Ascending aorta (tissue), 2 donors: ENCODE measurements at places on chromosomes 11 and 22.

DNA sequence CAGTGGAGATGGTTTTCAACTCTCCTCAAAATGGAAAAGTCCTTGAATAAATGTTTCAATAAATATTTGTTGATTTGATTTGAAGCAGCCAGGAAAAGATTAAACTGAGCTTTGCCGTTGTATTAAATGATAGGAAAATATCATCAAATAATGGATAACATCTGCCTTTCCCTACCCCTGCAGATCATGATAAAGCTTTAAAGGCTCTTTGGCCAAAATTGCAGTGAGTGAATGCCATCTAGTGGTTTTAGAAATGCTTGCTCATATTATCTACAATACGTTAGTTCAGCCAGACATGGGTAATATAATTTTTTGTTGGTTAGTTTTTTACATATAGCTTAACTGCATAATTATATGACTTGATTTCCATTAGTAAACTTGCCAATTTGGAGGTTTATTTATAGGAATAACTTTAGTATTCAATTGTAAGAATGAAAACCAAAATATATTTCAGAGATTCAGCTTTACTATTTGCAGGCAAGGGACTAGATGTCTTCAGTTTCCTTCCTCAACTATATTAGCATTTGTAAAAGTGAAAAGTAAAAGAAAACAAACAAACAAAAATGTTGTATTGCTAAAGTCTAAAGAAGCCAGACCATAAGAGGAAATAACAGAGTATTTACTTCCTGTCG, 159.2 kb downstream of the MSANTD4 start:
- DNase-seq = no peak

DNA sequence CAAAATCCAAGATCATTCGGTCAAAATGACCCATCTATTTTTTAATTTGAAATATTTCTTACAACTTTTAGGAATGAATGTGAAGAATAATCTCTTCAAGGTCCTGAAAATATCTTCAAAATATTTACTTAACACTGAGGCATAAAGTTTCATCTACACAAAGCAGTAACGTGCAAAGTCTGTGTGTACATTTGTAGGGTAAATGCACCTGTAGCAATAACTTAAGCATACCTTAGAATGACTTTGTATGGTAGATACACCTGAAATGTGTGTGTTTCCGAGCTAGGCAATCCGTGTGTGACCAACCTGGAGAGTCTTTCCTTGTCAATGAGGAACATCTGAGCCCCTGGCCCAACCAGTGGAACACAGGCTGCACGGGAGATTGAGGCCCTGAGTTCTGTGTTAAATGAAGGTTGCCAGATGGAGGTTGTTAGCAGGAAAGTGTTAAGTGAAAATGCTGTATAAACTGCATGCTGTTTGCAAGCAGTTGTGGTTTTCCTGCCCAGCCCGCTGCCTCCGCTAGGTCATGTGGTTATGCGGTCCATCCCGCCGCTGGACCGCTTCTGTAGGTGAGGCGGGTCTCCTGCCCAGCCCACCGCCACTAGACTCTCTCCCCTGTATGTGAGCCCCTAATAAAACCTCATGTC, 7.6 kb upstream of the CTR9 start:
- DNase-seq = no peak

- no peak for DNase-seq
Observed at GRCh38 chr11:124285610-124286344, 28.0 kb downstream of the OR8D1 start.

GRCh38 chr11:89443361-89444322, 47.5 kb downstream of the NOX4 start:
- DNase-seq = no peak

- DNase-seq = no peak
Observed at GRCh38 chr11:38131535-38131934, 1533.5 kb upstream of the RAG2 start.

GRCh38 chr11:65002706-65003105, 5.9 kb upstream of the BATF2 start:
- DNase-seq = no peak

DNA sequence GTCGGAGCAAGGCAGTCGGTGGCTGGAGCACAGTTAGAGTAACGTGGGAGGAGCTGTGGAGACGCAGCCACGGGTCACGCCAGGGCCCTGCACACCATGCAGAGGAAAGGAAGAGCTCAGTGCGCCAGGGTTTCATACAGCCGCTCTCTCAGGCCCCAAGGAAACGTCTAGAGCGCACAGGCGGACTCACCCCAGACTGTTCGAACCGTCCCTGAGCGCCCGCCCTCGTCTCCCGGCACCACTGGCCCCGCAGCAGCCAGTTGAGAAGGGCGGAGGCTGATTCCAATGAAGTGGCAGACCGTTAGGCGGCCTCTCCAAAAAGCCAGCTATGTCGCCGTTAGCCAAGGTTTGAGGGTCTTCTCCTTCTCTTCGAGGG, 483 bp upstream of the HYLS1 start:
- peak; percentile 71 for DNase-seq

- no peak for DNase-seq
Observed at GRCh38 chr11:101617735-101618332, 34.0 kb upstream of the TRPC6 start.

DNA sequence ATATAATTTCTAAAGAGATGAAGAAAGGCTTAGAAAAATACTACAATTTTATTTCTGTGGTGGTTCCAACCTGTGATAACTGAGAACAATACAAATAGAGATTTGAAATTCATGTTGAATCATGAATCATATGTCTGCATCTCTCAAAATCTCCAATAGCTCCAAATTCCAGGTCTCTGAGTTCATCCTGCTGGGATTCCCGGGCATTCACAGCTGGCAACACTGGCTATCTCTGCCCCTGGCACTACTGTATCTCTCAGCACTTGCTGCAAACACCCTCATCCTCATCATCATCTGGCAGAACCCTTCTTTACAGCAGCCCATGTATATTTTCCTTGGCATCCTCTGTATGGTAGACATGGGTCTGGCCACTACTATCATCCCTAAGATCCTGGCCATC, at the start of gene OR56B1:
Gene OR56B1 (plus strand): TSS at position 53 of the 400 bp plus-strand sequence. CDS start 69 bp downstream, at position 122.
- DNase-seq = no peak

GRCh38 chr22:43128928-43129424, 14.2 kb downstream of the MCAT start:
- no peak for DNase-seq
